Stimulated activated CD4-positive, alpha-beta T cell treated with anti-CD3 and anti-CD28 coated beads, Interleukin-12 subunit alpha, Interleukin-12 subunit beta, amount 100 ng/mL, for 48 hours (primary cell): ENCODE measurements at places on chromosomes 2 and 18.

DNA sequence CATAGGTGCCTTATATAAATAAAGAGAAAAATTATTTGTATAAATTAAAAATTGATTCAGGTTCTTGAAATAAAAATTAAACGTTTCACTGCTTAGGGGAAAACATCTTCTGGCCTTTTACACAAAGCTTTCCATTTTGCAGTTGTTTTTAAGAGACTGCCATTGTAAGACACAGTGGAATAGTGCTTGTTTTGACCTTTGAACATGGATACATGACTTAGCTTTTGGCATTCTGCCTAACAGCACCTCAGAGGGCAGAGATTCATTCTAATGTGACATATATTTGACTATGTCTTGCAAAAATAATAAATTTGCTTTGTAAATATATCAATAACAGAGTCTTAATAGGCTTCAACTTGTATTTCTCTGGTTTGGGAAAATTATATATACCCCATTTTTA lies 142.1 kb downstream of the SLC4A10 start:
- DNase-seq = no peak

- no peak for DNase-seq
Measured at GRCh38 chr18:48719974-48720654, 181.3 kb downstream of the CTIF start.

GRCh38 chr2:98317214-98317613 lies 29.0 kb upstream of the CNGA3 start:
- no peak for DNase-seq

GRCh38 chr18:67133669-67134068 lies 382.9 kb downstream of the DSEL start:
- DNase-seq = no peak

DNA sequence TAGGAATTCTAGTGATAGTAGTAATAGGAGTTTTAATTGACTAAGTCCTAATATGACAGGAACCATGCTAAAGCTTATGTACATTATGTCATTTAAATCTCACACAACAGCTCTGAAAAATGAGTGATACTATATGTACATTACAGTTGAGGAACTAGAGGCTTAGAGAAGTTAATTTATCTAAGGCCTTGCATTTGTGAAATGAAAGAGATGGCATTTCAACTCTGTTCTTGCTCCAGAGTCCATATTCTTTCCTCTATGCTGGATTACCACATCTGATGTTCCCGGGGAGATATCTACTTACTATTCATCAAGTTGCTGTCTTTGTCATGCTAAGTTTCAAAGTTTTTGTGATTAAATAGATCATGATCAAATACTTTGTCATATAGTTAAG lies 5.7 kb downstream of the AGPS start:
- DNase-seq = no peak

DNA sequence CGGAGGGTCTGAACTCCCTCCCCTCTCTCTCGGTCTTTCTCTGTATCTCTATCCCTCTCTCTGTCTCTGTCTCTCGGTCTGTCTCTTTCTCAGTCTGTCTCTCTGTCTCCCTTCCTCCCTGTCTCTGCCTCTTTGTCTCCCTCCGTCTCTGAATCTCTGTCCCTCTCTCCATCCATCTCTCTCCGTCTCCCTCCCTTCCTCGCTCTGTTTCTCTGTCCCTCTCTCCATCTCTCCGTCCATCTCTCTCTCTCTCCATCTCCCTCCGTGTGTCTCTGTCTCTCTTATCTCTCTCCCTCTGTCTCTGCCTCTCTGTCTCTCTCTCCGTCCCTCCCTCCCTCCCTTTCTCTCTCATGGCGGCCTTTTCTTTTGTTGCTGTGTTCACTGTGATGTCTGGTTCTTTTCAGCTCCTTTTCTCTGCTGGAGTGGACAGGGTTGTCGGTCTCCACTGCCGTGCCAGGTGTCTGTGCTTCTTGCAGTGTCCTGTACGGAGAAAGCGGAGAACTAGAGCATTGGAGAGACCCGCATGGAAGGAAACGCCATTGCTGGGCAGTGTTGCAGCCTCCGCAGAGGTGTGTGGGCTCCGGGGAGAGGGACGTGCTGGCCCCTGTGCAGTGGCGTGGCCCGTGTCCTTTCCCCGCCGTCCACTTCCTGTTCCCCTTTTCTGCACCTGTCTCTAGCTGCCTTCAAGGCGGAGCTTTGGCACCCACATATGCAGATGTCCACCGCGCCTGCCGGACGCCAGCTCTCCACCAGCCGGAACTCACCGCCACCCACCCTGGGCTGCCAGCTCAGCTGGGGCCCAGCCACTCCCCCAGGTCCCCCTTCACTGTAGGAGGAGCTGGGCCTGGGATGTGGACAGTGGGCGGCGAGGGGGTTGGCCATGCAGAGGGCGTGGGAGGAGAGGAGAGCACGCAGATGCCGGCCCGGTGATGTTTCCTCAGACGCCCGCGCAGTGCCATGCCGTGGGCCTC lies 113.1 kb downstream of the NFATC1 start:
- no peak for DNase-seq

- DNase-seq = no peak
Measured at GRCh38 chr2:6750411-6751158, 115.1 kb downstream of the CMPK2 start.

DNA sequence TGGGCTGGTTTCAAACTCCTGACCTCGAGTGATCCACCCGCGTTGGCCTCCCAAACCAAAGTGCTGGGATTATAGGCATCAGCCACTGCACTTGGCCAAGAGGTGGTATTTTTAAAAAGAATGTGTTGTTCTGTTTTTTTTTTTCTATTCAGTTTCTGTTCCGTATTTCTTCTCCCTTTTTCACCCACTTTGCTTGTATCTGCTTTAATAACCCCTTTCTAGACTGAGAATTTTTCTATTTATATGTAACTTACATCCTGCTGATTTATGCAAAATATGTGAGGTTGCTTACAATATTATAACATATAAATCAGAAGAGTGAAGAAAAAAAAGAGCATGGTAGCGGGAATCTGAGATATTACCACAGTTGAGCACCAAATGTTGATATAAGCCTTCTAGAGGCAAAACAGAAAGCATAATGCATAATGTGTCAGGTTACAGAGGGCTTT lies 17.2 kb upstream of the LYPD6B start:
- DNase-seq = no peak
